ENCODE measurements at places on chromosomes 11 and 22.

DNA sequence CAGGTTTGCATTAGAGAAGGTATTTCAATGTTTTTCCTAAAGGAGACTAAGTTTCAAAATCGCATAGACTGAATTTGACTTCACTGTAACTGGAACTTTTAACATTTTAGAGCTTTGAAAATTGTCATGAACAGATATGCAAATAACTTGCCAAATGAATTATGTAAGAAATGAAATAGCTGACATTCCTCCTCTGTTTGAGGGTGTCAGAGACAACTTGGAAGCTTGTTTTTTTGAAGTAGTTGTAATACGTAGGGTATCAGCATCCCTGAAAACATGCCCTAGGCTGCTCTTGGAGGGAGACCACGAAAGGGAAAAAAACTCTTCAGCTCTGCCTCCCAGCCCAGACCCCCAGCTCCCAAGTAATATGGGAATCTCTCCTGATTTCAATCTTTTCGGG is 41.3 kb upstream of the CCDC179 start:
- no peak for DNase-seq

GRCh38 chr22:31199187-31199586 is 12.9 kb upstream of the LIMK2 start:
- peak; percentile 26 for DNase-seq

DNA sequence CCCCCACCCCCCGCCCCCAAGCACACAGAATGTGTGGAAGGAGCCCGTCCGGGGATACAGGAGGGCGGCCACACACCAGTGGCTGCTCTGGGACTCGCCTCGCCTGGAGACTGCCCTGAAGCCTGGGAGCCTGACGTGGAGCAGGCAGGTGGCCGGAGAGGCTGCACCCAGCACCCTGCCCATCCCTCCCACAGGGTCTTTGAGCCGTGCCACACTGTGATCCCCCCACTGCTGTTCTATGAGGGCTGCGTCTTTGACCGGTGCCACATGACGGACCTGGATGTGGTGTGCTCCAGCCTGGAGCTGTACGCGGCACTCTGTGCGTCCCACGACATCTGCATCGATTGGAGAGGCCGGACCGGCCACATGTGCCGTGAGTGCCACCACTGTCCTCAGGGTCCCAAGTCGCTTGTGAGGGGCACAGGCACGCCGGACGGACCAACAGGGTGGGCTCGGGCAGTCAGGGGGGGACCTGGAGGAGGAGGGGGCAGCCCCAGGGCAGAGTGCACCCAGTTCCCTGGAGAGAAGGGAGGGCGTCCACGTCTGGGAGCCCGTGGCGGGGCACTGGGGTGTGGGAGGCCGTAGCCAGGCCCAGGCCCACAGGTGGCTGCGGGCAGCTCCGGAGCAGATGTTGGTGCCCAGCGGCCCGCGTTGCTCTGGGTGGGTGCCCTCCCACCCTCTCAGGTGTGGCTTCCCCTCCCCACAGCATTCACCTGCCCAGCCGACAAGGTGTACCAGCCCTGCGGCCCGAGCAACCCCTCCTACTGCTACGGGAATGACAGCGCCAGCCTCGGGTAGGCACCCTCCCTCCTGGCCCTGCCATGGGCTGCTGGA is 27.0 kb upstream of the MUC5B start:
- no peak for DNase-seq

GRCh38 chr22:26985931-26986782 is 328.8 kb downstream of the MIAT start:
- DNase-seq = no peak

DNA sequence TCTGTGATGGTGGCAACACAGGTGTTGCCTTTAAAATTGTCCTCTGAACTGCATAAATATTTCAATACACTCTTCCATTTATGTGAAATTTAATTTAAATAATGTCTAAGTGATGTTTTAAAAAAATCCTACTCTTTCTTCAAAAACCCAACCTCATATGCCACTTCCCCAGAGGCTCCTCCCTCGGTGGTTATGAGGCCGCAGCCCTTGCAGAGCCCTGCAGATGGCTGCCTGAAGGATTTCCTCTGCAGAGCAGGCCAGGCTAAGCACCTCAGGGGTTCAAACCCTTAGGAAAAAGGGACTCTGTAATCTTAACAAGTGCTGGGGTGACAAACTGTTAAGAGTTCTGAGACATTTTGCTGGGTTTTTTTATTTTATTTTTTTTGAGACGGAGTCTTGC is 25.2 kb downstream of the MORC2 start:
- DNase-seq = no peak

- no peak for DNase-seq
Observed at GRCh38 chr11:61293867-61294716, 1.0 kb downstream of the VWCE start.

GRCh38 chr11:116690611-116691010 is 82.2 kb downstream of the BUD13 start:
- DNase-seq = no peak

DNA sequence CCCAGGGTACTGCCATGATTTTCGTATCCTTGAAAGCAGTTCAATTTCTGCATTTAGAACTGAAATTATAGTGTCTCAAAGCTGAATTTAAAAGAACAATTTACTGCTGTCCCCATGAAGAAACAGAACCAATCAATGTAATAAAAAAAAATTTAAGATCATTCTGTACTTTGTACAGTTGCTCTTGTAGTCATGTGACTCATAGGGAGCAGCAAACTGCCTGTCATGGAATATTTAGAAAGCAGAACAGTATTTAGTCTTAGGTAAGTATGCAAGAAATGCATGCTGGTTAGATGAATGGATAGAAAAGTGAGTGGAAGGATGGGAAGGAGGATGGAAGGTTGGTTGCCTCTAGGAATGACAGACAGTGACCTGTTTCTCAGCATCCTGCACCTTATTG is 450.9 kb downstream of the RAB38 start:
- DNase-seq = no peak

DNA sequence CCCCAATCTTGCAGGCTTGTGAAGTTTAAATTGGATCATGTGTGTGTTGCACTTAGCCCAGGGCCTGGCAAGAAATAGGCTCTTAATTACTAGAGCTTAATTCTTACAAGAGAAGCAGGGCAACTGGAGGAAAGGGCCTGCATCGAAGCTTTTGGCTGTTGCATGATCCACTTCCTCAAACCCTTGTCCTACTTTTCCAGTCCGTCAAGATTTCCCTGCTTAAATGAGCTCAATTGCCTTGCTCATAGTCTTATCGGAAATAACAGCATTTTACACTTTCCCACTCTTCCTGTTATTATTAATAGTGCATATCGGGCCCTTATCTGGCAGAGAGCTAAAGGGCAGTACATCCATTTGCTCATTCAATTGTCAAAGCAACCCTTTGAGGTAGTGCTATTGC is 18.1 kb downstream of the DTX4 start:
- DNase-seq = peak; percentile 54

DNA sequence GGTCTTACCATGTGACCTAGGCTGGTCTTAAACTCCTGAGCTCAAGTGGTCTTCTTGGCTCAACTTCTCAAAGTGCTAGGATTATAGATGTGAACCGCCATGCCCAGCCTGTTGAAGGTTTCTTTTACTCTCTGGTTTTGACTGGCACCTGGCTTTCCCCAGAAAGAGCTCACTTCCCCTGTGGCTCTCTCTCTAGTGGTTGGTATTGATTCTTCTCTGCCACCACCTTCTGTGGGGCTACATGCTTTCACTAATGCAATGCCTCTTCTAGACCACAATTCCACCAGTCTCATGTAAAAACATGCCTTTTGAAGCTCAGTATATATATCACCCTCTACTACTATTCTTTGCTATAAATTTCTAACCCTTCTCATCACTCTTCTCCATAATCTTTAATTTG is 67.2 kb downstream of the CCDC83 start:
- DNase-seq = no peak

All from T47D (cell line).